ENCODE measurements at places on chromosomes 4 and X. TPM values are rescaled to one million over a fixed set of nuclear protein-coding genes. Genes with fewer than 3 reads are reported as not detected.
A peak's percentile ranks its signal among the peaks of the same experiment; 100 is the strongest.

DNA sequence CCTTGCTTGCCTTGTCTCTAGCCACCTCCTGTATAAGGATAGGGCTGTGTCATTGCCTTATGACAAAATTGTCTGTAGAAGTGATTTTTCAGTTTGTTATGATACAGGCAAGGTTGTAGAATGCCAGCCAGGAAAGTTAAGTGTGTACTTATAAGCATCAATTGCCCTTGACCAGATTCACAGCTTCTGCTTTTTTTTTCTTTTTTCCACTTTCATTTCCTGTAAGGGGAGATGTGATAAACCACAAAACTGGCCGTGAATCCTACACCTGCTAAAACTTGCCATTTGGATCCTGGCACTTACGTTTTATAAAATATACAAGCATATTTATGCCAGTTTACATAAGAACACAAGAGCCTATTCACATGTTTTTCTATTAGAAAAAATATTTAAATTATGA, 35.0 kb upstream of the BMPR1B start:
- H3K27ac ChIP-seq: no peak overlapping the region
- DNase-seq: no peak
- H3K4me3 ChIP-seq: no peak overlapping the region
- no peaks in the 10 kb centered on the region for H3K4me1 ChIP-seq
- no peaks in the 10 kb centered on the region for H3K27me3 ChIP-seq

GRCh38 chr4:154124539-154125255, 335.8 kb upstream of the SFRP2 start:
- no peaks in the 10 kb centered on the region for H3K36me3 ChIP-seq
- DNase-seq: no peak
- no peak overlapping the region for H3K27ac ChIP-seq

GRCh38 chr4:109532182-109532581, 27.9 kb upstream of the MCUB start:
- H3K4me1 ChIP-seq: no peaks in the 10 kb centered on the region
- no peak for DNase-seq
- H3K36me3 ChIP-seq: peaks cover 96% of the 10 kb centered on the region
- no peak overlapping the region for H3K27ac ChIP-seq
- no peaks in the 10 kb centered on the region for H3K27me3 ChIP-seq
- H3K4me3 ChIP-seq: no peak overlapping the region

DNA sequence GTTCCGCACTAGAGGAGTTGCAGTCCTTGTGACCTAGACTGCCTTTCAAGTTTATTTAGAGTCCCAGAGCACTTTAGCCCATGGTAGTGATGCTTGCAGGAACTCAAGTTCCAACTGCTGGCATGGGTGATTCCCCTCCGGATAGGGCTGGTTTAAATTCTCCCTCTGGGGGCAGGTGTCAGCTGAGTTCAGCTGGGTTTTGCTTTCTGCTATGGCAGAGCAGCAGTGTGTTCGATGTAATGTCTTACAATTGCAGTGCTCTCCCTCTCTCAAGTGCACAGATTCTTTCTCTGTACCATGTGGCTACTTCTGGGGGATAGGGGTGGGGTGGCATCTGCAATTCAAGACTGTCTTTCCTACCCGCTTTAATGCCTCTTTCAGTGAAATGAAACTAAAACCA, 164.8 kb upstream of the ZIC3 start:
- H3K36me3 ChIP-seq: no peaks in the 10 kb centered on the region
- no peaks in the 10 kb centered on the region for H3K4me1 ChIP-seq
- no peak overlapping the region for H3K27ac ChIP-seq
- DNase-seq: no peak
- no peak overlapping the region for H3K4me3 ChIP-seq

DNA sequence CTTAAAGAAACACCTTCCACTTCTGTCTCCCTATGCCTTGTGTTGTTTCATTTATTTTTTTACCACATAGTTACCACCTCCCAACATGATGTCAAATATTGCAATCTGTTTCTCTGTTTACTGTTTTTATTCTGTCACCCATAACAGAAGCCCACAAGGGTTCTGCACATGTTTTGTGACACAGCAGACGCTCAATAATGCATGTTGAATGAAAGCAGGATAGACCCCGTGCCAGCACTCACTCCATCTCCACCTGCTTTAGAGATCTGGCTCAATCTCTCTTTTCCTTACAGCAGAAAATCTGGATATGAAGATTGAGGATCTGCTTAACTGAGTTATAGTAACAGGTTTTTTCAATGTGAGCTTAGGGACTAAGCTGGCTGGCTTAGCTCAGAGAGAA, 116.8 kb upstream of the NUDT10 start:
- H3K4me1 ChIP-seq: no peaks in the 10 kb centered on the region
- DNase-seq: no peak
- no peak overlapping the region for H3K4me3 ChIP-seq
- no peaks in the 10 kb centered on the region for H3K36me3 ChIP-seq
- H3K27ac ChIP-seq: no peak overlapping the region

- H3K27ac ChIP-seq: no peak overlapping the region
- no peak for DNase-seq
- H3K27me3 ChIP-seq: no peaks in the 10 kb centered on the region
- H3K4me3 ChIP-seq: no peak overlapping the region
- H3K4me1 ChIP-seq: no peaks in the 10 kb centered on the region
- H3K36me3 ChIP-seq: no peaks in the 10 kb centered on the region
Observed at GRCh38 chr4:155122382-155122781, 86.1 kb upstream of the NPY2R start.

GRCh38 chr4:147747787-147748454, 16.0 kb downstream of the ARHGAP10 start:
- H3K27me3 ChIP-seq: no peaks in the 10 kb centered on the region
- DNase-seq: no peak
- H3K4me1 ChIP-seq: no peaks in the 10 kb centered on the region
- no peaks in the 10 kb centered on the region for H3K36me3 ChIP-seq

DNA sequence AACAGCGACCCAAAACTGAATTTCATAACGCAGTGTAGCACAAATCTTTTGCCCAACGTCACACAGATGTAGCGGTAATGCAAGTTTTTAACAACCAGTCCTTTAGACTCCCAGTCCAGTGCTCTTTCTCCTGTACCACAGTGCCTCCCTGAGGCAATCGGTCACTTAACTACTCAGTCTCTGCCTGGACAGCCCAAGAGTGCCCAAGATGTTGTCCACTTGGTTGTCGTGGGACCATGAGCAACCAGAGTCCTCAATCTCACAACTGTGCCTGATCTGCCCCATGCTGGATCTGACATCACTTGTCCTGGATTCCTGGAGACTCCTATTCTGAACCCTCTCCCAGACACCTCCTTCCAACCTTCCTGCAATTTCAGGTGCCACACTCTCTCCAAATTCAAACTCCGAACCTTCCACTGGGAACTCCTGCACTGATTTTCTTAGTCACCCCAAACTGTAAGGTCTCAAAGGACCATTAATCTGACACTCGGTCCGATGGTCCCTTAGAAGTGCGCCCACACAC, 702 bp downstream of the MMGT1 start:
- H3K36me3 ChIP-seq: peaks cover under 1% of the 10 kb centered on the region
- H3K27me3 ChIP-seq: no peaks in the 10 kb centered on the region
- DNase-seq: no peak
- peak overlapping the region; percentile 87 for H3K27ac ChIP-seq
- H3K4me3 ChIP-seq: peak overlapping the region; percentile 65

DNA sequence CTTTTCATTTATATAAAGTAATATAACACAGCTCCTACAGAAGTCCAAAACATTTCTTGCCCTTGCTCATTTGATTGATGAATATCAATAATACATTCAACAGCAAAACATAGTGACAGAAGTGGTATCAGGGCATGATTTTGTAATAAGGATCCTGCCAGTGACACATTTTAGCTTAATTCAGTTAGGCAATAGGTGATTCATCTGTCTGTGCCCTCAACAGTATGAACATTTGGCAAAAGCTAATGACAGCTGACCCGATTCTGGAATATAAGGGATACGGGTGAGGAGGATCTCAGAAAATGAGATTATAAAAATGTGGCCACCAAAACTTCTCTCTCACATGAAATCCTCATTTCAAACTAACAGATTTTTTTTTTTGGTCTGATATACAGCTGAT, 294.0 kb downstream of the CAMK2D start:
- H3K4me1 ChIP-seq: no peaks in the 10 kb centered on the region
- no peak overlapping the region for H3K27ac ChIP-seq
- no peak overlapping the region for H3K4me3 ChIP-seq

DNA sequence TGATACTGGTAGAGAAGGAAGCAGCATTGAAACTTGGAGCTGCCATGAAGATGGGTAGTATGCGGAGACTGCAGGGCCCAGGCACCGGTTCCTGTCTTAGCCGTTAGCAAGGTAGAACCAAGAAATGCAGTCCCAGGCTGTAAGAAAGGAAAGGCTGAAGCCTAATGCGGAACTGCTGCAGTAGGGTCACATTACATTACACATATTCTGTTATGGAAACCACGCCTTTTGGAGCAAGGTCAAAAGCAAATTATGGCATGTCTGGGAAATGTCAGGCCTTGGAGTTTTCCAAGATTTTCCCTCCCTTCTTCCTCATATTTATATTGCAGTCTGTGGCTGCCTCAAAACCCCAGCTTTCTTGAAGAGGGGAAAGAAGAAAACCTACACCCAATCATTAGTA, 204.8 kb upstream of the RASGEF1B start:
- H3K27ac ChIP-seq: no peak overlapping the region
- no peak for DNase-seq
- H3K27me3 ChIP-seq: no peaks in the 10 kb centered on the region
- H3K4me1 ChIP-seq: no peaks in the 10 kb centered on the region

DNA sequence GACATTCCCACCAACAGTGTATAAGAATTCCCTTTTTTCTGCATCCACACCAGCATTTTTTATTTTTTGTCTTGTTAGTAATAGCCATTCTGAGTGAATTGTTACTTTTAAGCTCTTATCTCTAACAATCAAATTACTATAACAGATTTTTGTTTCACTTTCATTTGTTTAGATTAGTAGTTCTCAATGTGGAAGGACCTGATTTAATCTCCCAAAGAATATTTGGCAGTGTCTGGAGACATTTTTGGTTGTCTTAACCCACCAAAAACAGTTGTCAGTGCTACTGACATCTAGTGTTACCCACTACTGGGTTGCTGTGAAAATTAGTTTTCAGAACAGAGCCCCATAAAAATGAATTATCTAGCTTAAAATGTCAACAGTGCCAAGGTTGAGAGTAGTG, 37.9 kb downstream of the RUFY3 start:
- peaks cover 24% of the 10 kb centered on the region for H3K36me3 ChIP-seq
- no peaks in the 10 kb centered on the region for H3K27me3 ChIP-seq
- DNase-seq: no peak
- H3K4me3 ChIP-seq: peak overlapping the region; percentile 29

DNA sequence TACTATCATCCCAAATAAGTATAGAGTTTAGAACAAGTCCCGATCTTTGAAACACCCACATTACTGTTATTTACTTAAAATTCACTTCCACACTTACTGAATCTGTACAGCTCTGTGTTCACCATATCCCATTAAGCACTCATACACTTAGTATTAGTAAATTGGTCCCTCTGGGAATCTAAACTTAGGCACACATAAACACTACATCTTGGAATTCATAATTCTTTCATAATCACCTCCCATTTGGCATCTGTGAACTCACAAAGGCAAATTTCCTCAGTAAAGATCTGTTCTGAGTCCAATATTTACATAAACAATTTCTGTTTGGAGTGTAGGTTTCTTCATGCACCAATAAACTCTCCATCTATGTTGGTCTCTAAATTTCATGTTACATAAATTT, 52.6 kb upstream of the PPARGC1A start:
- no peak for DNase-seq
- H3K4me3 ChIP-seq: no peak overlapping the region
- H3K36me3 ChIP-seq: no peaks in the 10 kb centered on the region

DNA sequence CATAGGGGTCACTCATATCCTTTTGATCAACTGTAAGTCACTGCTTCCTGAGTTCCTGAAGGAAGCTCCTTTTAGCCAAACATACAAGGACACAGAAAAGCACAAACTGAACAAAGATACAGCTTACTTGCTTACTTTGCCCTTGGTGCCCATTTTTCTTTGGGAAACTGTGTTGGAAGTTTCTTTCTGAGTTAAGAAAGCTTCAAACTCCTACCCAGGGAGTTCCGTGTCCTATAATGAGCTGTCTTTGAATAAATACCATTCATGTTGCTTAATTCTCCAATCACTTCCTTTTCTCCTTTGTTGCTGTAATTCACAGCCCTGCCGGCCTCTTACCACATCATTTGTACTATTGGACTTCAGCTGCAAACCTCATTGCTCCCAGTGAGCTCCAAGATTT, at the start of gene ADH4:
Gene ADH4, minus strand, starts transcription at position 228 of the 400 bp plus-strand sequence. Its CDS starts 75 bp downstream, at position 153.
- DNase-seq: no peak
- no peaks in the 10 kb centered on the region for H3K36me3 ChIP-seq
- H3K27ac ChIP-seq: no peak within 1 kb of the TSS

DNA sequence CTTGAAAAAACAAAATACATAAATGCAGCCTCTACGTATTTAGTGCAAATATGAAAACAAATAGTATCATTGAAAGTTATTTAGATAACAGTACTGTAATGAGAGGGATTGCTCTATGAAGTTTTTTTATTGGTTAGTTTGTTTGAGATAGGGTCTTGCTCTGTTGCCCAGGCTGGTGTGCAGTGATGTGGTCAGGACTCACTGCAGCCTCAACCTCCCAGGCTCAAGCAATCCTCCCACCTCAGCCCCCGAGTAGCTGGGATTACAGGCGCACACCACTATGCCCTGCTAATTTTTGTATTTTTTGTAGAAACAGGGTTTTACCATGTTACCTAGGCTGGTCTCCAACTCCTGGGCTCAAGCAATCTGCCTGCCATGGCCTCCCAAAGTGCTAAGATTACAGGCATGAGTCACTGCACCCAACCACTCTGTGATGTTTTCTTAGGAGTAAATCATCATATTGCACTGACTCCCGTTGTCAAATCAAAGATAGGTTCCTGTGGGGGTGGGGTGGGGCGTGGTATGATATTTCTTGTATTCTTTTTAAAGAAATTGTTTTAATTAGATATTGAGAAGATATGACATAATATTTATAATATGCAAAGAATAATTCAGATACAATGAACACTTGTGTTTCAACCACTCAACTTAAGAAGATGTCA, 75.8 kb downstream of the ATG4A start:
- no peak overlapping the region for H3K27ac ChIP-seq
- H3K4me3 ChIP-seq: no peak overlapping the region
- H3K4me1 ChIP-seq: no peaks in the 10 kb centered on the region
- H3K36me3 ChIP-seq: no peaks in the 10 kb centered on the region
- H3K27me3 ChIP-seq: no peaks in the 10 kb centered on the region

DNA sequence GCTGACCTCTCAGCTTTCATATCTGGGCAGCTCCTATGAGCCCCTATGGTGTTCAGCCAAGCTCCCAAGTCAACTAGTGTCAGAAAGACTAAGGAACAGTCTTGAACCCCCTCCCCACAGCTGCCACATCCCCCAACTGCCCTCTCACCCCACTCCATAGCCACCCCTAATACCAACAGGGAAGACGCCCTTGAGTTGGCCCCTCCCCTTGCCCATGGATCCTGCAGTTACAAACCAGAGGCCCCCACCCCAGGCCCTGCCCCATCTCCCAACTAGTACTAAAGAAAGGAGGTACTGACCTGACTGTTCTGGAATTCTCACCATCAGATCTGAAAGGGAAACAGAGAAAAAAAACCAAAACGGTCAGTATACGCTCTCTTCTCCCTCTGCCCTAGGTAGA, 10.2 kb upstream of the IQSEC2 start:
- no peak for DNase-seq
- H3K4me3 ChIP-seq: no peak overlapping the region
- H3K27ac ChIP-seq: no peak overlapping the region
- H3K4me1 ChIP-seq: peaks cover 26% of the 10 kb centered on the region

- peaks cover 3% of the 10 kb centered on the region for H3K27me3 ChIP-seq
- no peak overlapping the region for H3K4me3 ChIP-seq
- no peak for DNase-seq
- H3K27ac ChIP-seq: no peak overlapping the region
- no peaks in the 10 kb centered on the region for H3K36me3 ChIP-seq
Observed at GRCh38 chrX:106734827-106735226, 8.3 kb downstream of the RNF128 start.

Gene MAGEA10
- polyA plus RNA-seq: not detected

Gene TMEM150C
- not detected for polyA plus RNA-seq

Gene ARX
- not detected for polyA plus RNA-seq
